ENCODE measurements at places on chromosomes 1 and 21.

DNA sequence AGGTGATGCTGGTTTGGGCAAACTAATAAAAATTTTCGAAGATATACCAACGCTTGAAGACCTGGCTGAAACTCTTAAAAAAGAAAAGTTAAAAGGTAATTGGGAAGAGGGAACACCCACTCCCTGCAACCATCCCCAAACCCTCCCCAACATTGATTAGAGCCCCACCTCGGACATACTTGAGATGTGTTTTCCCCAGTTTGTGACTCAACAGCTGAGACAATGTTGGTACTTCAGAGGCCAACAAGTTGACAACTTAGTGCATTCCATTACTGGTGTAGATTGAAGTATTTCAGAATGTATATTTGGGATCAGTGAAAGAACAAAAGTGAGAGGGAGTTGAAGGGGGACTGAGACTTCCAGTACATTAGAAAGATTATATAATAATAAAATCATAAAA, 5.1 kb downstream of the IFI16 start:
- peak; percentile 34 for DNase-seq

GRCh38 chr1:164651351-164651951, 92.5 kb downstream of the PBX1 start:
- peak; percentile 10 for DNase-seq

DNA sequence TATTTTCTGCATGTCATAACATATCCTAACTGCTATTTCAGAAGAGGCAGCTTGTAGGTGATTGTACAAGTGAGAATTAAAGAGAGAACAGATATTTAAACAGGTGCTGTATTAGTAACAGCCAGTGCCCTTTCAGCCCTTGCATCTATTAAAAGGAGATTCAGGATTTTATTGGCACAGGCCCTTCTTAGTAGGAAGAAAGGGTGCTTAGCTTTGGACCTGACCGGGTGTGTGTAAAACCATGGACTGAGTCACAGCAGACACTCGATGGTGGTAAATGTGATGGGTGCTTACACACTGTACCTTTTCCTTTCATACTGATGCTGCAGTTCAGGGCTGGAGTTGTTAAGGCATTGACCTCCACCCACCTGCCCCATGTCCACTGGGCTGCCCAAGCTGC, 12.7 kb upstream of the CD101 start:
- no peak for DNase-seq

DNA sequence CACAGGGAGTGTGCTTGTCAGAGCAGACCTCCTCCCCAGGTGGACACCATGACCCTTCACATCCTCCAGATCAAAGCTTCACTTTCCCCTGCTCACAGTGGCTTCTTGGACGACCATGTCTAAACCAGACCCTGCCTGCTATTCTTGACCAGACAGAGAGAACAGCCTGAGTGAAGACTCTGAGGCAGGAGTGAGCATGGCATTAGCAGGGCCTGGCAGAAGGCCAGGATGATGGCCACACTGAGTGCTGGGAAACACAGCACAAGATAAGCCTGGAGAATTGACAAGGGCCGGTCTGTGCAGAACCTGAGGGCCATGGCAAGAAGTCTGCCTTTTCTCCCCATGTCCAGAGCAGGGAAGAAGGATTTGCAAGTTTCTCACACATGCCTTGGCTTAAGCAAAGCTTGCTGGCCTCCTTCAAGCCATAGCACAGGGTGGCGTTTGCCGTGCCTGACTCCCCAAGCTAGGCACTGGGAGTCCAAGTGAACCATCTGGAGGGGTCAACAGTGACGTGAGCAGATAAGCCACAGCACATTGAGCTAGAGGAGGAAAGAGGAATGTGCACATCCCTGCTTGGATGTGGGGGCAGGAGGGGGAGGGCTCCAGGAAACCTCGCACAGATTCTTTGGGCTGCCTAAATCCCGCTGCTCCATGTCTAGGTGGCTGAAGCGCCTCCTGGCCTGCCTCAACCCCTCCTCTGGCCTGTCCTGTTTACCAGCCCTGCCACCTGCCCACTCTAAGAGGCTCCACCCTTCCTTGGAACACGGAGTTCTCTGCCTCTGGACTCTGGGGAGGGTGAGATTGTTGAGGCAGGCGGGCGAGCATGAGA, 87.1 kb downstream of the CD58 start:
- no peak for DNase-seq

- no peak for DNase-seq
Observed at GRCh38 chr1:12076425-12077005, 13.4 kb downstream of the TNFRSF8 start.

- no peak for DNase-seq
Observed at GRCh38 chr1:94349853-94350252, 68.3 kb upstream of the ABCD3 start.

GRCh38 chr1:6962478-6962995, 177.3 kb downstream of the CAMTA1 start:
- DNase-seq = peak; percentile 91

DNA sequence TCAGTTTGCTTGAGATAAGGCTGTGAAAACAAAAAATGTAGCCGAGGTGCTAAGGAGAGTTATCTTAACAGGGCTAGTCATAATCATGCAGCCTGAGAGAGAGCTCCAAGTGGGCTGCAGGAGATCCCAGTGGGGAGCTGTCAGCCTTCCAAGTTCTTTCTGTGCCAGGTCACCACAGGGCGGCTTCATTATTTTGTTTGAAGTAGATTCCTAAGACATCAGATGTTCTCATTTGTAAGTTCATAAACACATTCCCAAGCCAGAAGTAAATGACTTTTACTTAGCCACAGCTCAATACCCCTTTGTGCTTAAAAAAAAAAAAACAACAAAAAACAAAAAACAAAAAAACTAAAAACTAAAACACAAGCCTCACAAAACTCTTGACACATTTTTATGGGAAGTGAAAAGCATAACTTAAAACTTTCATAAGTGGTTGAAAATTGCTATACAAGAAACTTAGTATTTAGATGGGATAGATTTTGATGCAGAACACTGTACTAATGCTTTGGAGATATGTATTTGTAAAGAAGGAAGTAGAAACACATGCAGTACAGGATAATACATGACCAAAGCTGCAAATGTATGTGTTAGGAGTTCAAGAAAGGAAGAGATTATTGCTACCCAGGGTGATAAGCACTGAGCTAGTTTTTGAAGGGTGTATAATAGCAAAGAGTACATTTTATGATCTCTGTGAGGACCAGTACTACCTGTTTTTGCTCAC, 8.6 kb downstream of the CDC14A start:
- no peak for DNase-seq

GRCh38 chr1:46512135-46512791, 22.6 kb downstream of the DMBX1 start:
- DNase-seq = no peak

GRCh38 chr1:90719330-90720144, 2.4 kb upstream of the BARHL2 start:
- no peak for DNase-seq

DNA sequence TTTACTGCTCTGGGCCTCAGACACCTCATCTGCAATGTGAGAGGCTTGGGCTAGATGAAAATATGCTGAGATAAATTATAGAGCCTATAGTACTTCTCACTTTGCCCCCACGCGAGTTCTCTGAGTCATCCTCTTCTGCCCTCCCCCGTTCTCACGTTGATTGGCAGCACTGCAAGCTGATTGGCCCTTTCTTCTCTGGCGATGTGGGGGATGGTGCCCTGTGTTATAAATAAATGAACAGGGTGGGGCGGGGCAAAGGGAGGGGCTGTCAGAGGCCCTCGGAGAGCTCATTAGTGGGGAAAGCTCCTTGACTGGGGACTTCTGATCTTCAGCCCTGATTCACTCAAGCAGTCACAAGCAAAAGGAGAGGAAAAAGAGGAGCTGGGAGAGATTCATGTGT, 64.3 kb upstream of the ZC3H12A start:
- DNase-seq = peak; percentile 48

- DNase-seq = no peak
Observed at GRCh38 chr1:153432874-153433681, 16.8 kb downstream of the S100A7A start.

GRCh38 chr1:228090613-228091081, 8.1 kb downstream of the ARF1 start:
- DNase-seq = peak; percentile 6
